Prostate gland (tissue), 2 donors: ENCODE measurements at places on chromosomes 7 and 10. TPM values are rescaled to one million over a fixed set of nuclear protein-coding genes. Genes with fewer than 3 reads are reported as not detected.

Gene CHAT
- total RNA-seq = not detected

Gene OR6V1
- total RNA-seq = not detected

Gene SPDYE16
- 0.51 TPM for total RNA-seq

Gene LBX1
- not detected for total RNA-seq

Gene IGF2BP3
- total RNA-seq = not detected

DNA sequence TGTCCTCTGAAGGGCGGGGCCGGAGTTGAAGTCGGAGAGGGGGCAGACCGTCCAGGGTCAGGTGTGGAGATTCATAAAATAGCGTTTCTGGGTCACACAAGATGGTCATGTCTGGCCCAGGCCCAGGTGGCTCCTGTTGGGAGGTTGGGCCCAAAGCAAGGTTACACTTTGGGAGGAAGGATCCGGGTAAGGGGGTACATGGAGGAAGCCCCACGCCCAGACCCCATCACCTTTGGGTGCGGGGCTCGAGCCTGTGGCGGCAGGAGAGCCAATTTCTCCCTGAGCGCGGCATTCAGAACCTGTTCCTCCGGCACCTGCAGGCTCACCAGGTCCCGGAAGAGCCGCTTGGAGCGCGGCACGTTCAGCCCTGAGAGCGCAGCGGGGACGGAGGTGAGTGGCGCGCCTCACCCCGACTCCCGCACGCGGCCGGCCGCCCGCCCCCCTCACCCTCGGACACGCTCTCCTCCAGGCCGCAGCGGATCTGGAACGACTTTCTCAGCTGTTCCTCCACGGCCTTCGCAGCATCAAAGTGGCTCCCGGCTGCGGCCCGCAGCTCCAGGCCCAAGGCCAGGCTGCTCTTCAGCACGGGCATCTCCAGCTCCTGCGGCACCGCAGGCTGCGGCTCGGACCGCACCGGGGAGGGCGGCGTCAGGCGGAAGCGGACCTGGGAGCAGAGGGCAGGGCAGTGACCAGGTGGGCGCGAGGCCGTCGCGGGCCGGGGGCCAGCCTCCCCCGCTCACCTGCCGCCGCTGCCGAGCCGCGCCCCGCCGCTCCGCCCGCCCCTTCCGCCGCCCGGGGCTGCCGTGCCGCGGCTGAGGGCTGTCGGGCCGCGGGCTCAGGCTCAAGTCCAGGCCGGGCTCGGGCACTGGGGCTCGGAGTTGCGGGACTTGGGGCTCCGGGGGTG is 644 bp downstream of the PPP1R35 start:
- peak; percentile 36 for DNase-seq
- H3K4me1 ChIP-seq = peaks cover 27% of the 10 kb centered on the region
- H3K27me3 ChIP-seq = no peaks in the 10 kb centered on the region
- peak overlapping the region; percentile 80 for H3K4me3 ChIP-seq
- H3K27ac ChIP-seq = peak overlapping the region; percentile 95

- no peaks in the 10 kb centered on the region for H3K36me3 ChIP-seq
- no peak for DNase-seq
- H3K4me3 ChIP-seq = no peak overlapping the region
- no peak overlapping the region for H3K27ac ChIP-seq
These were observed 205.0 kb downstream of the PTPRN2 start for GRCh38 chr7:158382363-158383254.
